Stimulated activated CD4-positive, alpha-beta T cell treated with anti-CD3 and anti-CD28 coated beads, Interleukin-4, amount 100 ng/mL, for 4 hours (primary cell): ENCODE measurements at places on chromosomes 6 and 20.

DNA sequence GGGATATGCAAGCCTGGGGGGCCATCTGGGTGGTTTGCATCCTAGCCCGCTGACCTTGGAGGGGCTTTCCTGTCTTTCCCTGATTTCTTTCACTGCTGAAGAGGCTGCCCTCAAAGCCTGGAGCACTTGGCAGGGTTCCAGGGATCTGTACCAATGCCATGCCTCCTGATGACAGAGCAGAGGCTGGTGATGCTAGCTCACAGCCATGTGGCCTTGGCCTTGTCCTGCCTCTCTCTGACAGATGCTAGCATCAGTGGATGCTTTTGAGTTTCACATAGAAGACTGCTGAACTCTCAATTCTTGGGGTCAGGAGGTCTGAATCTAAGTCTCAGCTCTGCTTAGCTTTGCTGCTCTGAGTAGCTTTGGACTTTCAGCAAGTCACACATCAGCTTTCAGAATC lies 21.9 kb upstream of the RREB1 start:
- no peak for DNase-seq

- no peak for DNase-seq
Measured at GRCh38 chr20:61956396-61957342, 109.0 kb downstream of the TAF4 start.

DNA sequence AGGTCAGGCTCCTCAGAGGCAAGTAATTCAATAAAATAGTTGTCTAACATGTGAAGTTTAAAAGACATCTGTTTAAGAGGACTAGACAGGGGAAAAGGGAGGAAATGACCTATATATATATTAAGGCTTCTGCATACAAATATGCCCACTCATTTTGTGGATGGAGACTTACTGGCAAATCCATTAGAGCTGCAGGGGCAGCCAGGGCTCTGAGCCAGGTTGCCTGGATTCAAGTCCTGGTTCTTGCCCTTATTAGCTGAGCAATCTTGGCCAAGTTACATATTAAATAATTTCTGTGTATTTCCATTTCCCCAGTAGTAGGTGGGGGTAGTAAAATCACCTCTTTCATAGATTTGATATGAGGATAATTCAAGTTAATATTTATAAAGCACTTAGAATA lies 287.0 kb upstream of the RIMS1 start:
- no peak for DNase-seq

GRCh38 chr6:100622907-100623692 lies 158.4 kb upstream of the SIM1 start:
- DNase-seq, result no peak

- DNase-seq, result no peak
Measured at GRCh38 chr20:56244259-56244658, 4.3 kb upstream of the MC3R start.

DNA sequence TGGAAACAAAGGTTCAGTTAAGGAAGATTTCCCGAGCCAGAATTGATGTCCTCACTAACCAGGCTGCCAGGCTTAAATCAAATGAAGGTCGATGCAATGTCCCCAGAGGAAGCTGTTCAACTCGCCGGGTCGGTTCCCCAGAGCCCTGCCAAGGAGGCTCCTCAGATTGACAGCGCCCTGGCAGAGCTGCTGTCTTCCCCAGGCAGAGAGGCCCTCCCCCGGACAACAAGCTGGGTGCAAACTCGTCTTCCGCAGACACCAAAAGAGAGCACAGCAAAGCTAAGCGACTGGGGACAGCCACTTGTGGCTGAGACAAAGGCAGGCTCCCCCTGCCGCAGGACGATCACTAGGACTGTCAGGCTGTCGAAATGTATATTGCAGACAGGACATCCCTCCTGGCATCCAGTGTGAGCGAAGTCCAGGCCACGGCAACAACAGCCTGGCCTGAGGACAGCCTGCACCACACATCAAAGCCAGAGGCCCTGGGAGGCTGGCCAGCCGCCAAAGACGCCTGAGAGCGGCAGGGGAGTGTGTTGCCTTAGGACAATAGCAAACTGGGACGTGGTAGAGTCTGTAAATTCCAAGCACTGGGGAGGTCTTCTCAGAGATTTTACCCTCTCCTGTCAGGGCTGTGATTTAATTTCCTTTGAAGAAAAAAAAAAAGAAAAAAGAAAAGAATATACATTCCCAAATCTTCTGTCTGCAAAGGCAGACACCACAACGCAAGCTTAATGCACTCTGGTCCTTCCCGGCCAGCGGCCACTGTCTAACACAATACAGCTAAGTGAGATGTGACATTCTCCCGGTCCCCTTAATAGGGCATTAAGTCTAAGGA lies 99.1 kb downstream of the HIVEP2 start:
- peak; percentile 38 for DNase-seq

- DNase-seq, result no peak
Measured at GRCh38 chr6:39602601-39603519, 122.3 kb downstream of the KIF6 start.

GRCh38 chr6:130026859-130027258 lies 8.5 kb downstream of the L3MBTL3 start:
- DNase-seq, result no peak

GRCh38 chr6:142842418-142843261 lies 102.3 kb downstream of the HIVEP2 start:
- DNase-seq, result peak; percentile 63

DNA sequence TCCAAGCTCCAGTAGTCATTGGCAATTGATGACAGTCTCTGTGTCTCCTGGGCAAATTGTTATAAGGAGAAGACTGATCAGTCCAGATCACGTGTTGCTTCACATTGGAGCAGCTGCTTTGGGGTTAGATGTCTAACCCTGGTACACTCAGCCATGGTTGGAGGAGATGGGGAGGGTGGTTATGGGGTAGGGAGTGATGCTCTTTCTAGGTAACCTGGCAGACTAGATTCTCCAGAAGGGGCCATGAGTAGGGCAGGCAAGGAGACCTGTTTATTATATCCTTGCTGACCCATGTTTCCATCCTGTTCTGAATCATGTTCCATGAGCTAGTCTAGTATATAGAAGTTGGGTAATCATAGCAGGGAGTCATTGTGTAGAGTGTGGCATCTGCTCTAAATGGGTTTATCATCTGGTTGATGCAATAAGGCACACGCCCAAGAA lies 50.8 kb upstream of the BACH2 start:
- no peak for DNase-seq

- DNase-seq, result no peak
Measured at GRCh38 chr6:33516726-33517125, 62.4 kb downstream of the ZBTB9 start.

GRCh38 chr6:28985462-28986164 lies 19.5 kb downstream of the ZNF311 start:
- DNase-seq, result no peak

GRCh38 chr20:52179331-52180179 lies 12.0 kb downstream of the ZFP64 start:
- DNase-seq, result no peak

DNA sequence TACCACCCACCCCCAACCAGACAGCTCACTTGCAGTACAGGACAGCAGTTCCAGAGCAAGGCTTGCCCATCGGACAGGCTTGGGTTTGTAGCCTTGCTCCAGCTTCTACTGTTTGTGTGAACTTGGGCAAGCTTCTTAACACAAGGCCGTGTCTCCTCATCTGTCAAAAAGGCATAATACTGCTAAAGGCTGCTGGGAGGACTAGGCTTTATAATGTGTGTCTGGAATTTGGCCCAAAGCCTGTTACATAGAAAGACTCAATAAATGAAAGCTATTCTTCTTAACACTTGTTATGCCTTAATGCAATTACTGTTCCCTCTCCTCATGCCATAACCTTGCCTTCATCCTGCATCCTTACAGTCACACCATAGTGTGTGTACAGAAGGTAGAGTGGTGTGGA lies 43.4 kb downstream of the LYRM4 start:
- DNase-seq, result no peak

- no peak for DNase-seq
Measured at GRCh38 chr6:156953479-156954146, 176.4 kb downstream of the ARID1B start.

DNA sequence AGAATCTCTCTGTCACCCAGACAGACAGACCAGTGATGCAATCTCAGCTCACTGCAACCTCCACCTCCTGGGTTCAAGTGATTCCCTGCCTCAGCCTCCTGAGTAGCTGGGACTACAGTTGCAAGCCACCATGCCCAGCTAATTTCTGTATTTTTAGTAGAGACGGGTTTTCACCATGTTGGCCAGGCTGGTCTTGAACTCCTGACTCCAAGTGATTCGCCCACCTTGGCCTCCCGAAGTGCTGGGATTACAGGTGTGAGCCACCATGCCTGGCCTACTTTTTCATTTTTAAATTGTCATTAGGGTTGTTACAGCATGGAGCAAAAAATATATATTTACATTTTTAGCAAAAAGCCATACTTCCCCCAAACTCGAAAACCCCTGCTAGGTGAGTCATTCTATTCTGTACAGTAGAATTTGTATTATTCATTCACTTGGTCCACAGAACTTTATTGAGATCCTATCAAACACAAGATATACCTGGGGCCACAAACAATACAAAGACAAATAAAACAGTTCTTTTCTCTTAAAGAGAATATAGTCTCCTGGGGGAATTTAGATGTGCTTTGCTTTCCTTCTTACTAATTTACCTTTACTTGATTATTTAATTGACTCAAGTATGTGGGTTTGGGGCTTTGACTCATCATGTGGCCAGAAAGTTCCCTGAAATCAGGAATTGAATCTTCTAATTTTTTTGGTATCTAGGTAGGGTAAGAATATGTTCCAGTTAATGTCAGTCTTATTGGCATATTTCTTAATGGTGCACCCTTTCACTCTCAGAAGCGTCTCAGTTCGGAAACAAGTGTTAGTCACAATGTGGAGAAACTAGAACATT lies 16.6 kb upstream of the CCND3 start:
- peak; percentile 42 for DNase-seq

DNA sequence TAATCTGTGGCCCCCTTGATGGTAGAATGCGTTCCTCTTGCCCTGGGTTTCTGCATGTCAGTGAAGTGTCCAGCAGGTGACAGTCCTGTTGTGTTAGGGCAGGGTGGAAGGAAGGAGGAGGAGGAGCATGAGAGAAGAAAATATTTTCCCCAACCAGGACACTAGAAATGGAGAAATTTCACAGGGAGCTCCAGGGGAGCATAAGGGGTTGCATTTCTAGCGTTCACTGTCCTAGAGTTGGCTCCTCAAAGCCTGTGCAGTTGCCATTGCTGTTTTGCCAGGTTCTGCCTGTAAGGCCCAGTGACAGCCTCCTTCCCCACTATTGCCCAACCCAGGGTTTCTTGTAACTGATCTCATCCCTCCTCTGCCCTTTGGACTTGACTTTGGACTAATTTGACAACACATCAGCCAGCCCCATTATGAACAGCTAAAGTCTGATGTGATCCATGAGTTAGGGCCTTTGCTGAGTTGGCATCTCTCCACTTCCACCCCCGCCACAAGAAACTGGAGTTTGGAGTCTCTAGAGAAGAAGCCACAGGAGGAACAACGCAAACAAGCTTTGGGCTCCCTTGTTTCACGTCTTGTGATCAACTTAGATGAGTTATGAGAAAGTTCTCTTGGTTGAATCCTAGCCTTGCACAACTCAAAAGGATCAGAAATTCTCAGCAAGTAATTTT lies 14.0 kb upstream of the FAM50B start:
- DNase-seq, result no peak

DNA sequence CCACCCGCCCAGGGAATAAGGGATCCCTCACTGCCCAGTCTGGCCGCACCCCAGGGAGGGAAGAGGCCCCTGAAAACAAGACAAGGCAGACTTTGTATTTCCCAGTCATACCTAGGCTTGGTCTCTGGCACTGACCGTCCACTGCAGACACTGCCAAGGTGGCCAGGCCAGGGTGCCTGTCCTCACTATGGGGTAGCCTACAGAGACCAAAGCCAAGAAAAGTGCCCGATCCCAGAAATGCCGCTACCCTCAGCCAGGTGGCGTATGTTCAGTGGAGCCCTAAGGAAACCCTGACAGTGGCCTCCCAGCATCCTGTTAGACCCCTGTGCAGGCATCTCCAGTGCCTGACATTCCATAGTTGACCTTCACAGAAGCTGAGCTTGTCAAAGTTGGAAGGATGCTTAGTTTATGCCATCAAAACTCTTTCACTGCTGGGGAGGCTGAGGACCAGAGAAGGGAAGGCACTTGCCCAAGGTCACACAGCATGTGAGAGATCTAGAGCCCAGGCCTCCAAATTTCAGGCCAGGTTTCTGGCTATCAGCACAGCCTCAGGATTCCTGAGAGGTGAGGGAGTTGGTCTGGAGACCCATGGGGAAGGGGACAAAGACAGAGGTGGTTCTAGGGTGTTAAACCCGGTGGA lies 2.5 kb downstream of the SCRT2 start:
- DNase-seq, result no peak

DNA sequence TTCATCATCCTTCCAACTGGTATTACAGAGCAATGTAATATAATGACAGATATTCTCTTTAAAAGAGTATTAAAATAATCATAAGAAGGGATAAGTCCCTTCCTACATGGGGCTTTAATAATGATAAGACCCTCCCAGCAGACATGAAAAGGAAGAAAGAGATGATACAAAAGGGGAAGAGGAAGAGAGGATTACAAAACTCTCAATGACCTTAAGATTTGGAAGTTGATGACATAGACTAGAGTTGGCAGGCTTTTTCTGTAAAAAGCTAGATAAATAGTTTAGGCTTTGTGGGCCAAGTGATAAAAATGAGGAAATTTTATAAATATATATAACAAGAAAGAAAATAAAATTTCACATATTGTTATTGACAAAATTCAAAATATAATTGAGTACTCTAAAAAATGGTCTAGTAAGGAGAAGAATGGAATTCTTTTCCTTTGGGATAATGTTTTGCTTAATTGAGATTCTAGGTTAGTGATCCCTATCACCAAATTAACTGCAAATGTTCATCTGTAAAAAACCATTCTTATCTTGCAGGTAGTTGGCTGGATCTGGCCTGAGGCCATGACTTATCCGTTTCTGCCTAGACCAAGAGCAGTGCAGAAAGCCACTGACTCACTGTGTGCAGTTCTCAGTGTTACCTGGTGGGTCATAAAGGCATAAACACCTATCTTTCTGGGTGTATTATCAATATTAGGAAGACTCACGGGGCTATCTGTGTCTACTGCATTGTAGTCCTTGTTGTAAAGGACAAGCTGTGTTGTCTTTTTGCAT lies 11.0 kb downstream of the RIPOR2 start:
- DNase-seq, result peak; percentile 42

- no peak for DNase-seq
Measured at GRCh38 chr6:96099069-96099468, 83.3 kb downstream of the FUT9 start.

DNA sequence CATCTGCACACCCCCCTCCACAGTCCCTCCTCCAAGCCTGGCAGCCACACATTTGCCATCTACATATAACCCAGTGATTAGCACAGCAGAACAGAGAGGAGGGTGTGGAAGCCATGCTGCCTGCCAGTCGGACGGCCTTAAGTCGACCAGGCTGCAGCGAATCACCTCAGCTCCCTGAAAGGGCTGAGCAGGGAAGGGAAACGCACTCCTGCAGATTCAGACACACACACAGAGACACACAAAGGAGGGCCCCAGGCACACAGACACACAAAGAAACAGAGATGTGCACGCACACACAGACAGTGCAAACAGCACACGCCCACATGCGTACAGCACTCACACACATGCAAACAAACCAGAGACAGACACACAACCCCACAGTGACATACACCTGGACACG lies 11.2 kb upstream of the SIRPA start:
- no peak for DNase-seq

GRCh38 chr6:5697508-5697907 lies 309.2 kb downstream of the NRN1 start:
- no peak for DNase-seq
